ENCODE measurements at places on chromosomes 5 and 9.

GRCh38 chr5:179879003-179879689 lies 20.5 kb upstream of the MRNIP start:
- DNase-seq: no peak

DNA sequence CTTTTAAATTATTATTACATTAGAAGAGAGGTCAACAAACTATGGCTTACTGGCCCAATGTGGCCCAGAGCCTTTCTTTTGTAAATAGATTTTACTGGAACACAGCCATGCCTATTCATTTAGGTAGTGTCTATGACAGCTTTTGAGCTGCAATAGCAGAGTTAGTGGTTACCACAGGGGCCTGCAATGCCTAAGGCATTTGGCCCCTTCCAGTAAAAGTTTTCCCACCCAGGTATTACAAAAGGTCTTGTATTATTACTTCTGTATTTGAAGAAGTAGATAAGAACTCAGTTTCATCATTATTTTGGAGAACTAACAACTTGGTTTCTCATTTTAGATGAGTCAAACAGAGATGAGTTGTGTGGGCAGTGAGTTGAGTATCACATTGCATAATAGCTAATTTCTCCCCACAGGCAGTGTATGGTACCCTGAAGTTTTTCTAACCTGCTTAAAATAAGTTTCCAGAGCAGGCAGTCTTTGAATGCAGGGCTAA lies 9.5 kb downstream of the MTRR start:
- DNase-seq: no peak

- no peak for DNase-seq
Measured at GRCh38 chr9:82247318-82247717, 258.7 kb downstream of the SPATA31D1 start.

DNA sequence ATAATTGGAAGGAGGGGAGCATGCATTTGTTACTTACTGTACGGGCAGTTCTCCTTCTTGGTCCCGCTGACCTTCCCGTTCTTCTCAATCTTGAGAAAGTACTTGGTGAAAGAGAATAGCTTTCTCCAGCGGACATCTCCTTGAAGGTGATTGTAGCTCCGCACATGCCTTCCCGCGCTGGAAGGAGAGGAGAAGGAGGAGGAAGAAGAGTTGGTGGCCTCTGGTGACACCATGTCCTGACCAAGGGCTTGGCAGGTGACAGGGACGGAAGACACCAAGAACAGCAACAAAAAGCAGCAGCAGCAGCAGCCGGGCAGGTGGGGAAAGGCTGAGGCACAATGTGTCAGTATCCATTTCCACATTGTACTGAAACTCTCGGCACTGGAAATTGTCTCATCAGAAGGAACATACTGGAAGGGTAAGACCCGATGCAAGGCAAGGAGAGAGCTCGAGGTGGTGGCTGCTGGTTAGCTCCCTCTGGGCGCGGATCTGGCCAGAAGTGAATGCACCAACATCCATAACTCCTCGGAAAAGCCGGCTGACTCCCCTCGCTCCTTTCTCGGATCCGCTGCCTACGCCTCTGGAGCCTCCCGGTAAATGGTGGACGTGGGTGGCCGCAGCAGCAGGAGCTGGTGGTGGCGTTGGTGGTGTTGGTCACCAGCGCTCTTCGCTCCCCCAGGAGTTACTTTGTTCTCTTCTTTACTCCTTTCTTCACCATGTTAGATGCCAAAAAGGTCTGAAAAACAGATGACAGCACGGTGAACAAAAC lies 715 bp downstream of the FGF10 start:
- DNase-seq: no peak

DNA sequence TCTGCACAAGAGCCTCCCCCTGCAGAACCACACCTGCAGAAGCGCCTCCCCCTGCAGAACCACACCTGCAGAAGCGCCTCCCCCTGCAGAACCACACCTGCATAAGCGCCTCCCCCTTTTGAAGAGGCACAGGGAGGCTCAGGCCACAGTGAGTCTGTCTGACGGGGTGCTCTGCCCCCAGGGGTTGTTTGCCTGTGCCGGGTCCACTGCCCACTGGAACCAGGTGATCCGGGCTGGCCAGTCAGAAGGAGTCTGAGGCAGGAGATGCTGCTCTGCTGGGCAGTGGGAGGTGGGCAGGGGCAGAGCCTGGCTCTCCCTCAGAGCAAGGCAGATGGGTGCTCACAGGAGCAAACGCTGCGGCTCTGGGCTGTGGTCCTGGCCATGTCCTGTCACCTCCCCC lies 60.8 kb upstream of the RNU6ATAC start:
- DNase-seq: no peak

DNA sequence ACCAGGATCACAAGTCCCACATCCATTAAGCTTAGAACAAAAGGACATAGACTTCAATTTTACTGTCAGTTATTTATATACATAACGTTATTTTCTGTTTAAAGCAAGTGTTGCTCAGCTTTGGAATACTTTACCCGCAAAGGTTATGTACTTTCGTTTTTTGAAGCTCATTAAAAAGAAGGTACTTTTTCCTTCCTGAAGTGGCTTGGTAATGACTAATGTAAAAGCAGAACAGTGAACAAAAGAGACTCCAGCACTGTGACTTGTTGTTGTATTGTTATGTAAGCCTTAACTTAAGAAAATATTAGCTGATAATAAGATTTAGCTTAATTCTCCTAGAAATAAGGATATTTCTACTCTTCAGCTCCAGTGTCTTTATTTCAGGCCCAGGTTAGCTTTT lies 97.3 kb upstream of the SLCO6A1 start:
- DNase-seq: no peak

GRCh38 chr5:62650197-62650596 lies 71.6 kb downstream of the LRRC70 start:
- DNase-seq: no peak

DNA sequence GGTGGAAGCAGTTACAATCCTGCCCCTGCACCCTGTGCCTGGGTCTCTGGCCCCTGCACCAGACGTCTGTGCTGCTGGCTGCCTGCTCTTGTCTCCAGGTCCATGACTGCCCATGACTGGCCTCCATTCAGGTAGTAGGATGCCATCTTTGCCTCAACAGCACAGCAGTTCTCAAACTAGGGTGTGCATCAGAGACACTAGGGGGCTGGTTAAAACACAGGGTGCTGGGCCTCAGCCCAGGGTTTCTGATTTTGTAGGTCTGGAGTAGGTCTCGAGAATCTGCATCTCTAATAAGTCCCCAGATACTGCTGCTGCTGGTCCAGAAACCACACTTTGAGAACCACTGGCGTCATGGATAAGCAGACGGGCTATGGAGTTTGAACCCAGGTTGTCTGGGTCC lies 24.0 kb downstream of the COL15A1 start:
- no peak for DNase-seq

DNA sequence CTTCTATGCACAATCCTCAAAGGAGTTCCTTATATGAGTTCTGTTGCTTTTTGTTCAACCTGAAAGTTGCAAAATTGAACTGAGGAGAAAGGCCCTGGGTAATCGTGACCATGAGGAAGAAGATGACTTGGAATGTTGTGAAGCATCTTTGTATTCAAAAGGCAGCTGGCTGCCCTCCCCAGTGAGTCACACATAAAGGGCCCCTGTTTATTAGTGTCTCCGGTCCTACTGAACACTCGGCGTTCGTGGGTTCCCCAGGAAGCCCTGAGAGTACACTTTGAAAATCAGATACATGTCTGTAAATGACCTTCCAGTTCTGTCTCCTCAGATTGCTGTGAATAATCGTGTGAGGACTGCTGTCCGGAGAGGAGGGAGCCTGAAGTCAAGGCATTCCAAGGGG lies 73.6 kb downstream of the C9orf153 start:
- no peak for DNase-seq

DNA sequence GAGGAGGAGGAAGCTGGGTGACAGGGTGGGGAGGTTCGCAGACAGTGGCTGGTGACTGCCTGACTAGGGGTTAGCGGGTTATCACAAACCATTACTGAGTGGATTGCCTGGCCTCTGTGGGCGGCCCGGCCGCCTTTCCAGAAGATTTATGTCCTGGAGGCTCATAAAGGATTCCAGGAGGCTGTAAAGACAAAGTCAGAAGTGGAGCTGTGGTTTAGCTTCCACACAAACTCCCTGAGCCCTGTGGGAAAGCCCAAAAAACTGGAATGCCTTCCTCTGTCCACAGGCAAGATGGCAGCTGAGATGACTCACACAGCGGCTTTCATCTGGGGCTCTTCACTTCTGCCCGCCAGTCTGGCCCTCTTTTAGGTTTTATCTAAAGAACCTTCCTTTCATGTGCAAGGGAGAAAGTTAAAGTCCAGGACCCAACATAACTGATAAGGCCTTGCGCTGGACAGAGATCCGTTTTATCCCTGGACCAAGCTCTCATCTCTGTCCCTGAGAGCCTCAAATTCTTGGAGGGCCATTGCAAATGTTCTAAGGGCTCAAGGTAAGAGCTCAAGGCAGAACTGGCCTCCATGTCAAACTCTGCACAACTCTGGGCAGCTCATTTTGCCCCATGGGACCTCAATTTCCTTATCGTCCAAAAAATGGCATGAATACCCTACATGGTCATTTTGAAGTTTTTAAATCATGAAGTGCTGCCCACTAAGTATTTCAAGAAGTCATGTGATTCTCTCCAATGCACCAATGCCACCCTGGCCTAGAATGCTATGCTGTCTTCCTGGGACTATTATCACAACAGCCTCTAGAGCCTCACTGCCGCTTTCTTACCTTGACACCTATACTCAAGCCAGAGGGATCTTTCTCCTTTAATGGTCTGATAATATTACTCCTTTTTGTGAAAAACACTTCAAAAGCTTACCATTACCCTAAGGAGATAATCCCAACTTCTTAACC lies 249.4 kb upstream of the TRIM32 start:
- no peak for DNase-seq

GRCh38 chr5:64566310-64566916 lies 60.6 kb downstream of the RGS7BP start:
- DNase-seq: no peak

DNA sequence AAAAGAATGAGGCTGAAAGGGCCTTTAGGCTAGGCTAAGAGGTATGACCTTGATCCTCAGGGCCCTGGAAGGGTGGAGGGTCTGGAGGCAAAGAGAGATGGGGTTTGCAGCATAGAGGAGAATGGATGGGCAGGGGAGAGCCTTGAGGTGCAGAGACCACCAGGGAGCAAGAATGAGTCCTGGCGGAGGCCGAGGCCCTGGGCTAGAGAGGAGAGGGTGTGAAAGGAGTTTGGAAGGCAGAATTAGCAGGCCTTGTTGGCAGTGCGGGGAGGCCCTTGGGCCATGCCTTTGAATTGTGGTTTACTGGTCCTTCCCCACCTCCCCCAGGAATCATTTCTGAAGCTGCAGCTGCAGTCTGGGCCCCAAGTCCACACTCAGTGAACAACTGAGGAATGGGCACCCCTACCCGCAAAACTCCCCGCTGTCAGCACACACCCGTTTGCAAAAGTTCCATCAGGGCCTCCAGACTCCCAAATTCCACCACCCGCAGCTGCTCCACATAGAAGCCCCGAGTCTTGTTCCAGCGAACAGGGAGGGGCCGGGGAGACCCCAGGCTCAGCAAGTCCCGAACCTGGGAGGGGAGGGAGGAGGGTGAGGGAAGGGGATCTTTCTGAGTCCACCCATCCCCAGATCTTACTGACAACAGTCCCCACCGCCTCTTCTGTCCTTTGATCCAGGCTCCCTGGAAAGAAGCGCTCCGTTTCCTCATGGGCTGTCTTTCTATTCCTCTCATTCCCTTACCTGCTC lies 2.1 kb downstream of the KIF12 start:
- no peak for DNase-seq

DNA sequence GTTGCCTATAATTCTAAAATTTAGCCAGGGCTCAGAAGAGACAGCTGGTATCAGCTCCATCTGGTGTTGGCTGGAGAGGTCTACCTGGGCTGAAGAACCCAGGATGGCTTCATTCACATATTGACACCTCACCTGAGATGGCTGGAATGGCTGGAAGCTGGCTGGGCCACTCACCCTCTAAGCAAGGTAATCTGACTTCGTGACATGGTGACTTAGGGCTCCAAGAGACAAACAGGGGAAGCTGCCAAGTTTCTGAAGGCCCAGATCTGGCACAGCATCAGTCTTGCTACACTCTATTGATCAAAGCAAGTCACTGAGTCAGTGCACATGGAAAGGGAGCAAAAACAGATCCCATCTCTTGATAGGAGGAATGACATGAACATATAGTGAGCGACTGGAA lies 102.3 kb downstream of the EPB41L4A start:
- no peak for DNase-seq

- DNase-seq: no peak
Measured at GRCh38 chr9:94806307-94806893, 79.9 kb downstream of the AOPEP start.

- no peak for DNase-seq
Measured at GRCh38 chr5:149849966-149850910, 94.4 kb downstream of the PDE6A start.

GRCh38 chr5:180596115-180596667 lies 4.9 kb upstream of the SCGB3A1 start:
- no peak for DNase-seq

All from stimulated activated CD4-positive, alpha-beta T cell treated with anti-CD3 and anti-CD28 coated beads, Interleukin-1b, Interleukin-23, amount 100 ng/mL, for 1 hour (primary cell).